CD8-positive, alpha-beta memory T cell (primary cell): ENCODE measurements at places on chromosomes 7 and 10. TPM values are rescaled to one million over a fixed set of nuclear protein-coding genes. Genes with fewer than 3 reads are reported as not detected.

GRCh38 chr7:158244873-158245723 lies 342.5 kb downstream of the PTPRN2 start:
- DNase-seq, result no peak

DNA sequence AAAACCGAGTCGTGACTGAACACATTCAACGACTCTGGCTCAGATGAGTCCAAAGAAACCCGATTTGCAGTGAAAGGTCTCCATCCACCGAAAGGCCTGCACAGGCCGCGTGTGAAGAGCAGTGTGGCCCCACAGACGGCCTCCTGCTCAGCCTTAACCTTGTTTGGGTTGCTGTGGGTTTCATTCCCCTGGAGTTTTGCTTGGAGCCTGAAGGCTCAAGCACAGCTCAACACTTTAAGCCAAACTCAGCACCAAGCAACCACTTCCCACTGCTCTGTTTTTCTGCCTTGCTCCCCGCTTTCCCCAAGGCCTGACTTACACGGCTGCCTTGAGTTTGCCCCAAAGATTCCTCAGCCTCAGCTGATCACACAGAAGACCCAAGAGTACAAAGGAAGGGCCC lies 398.2 kb upstream of the NFE2L3 start:
- no peak for DNase-seq

- no peak for DNase-seq
Measured at GRCh38 chr10:84696610-84697009, 368.2 kb downstream of the CCSER2 start.

- no peak for DNase-seq
Measured at GRCh38 chr7:23607130-23607529, 9.9 kb downstream of the CCDC126 start.

GRCh38 chr7:112073530-112073929 lies 132.7 kb downstream of the DOCK4 start:
- DNase-seq, result no peak

DNA sequence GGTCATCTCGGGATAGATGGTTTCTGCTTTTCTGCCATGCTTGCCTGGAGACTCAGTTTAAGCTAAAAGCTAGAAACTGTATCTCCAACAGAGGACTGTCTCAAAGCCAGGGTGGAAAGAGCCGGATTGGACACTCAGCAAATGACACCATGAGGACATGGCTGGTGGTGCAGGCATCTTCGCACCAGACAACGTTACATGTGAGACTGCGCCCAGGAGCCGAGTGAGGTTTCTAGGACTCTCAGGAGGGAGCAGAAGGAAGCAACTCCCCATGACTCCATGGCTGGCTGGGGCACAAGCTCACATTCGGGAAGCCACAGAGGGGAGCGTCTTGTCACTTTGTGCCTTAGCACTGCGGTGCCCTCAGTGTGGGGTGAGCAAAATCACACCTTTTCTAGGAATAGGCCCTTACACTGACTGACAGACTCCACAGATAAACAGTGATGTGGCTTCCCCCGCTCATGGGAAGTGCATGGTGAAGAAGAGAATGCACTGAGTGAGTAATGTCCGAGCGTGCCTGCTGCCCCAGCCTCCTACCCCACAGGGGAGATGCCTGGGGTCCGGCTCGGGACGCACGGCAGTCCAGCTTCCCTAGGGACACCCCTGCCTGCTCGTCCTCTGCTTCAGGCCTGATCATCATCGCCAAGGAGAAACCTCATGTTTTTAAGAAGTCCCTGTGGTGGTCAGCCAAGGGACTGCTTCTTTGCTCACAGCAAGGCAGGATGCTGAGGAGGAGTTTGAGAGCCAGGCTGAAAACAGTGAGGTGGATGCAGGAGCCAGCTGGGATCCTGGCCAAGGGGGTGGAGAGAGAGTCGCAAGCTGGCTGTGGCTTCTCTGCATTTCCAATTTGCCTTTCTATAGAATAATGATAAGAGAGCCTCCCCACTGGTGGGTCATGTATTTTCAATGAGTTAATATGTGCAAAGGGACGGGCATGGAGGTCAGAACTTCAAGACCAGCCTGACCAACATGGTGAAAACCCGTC lies 52.2 kb upstream of the FXYD4 start:
- DNase-seq, result no peak

DNA sequence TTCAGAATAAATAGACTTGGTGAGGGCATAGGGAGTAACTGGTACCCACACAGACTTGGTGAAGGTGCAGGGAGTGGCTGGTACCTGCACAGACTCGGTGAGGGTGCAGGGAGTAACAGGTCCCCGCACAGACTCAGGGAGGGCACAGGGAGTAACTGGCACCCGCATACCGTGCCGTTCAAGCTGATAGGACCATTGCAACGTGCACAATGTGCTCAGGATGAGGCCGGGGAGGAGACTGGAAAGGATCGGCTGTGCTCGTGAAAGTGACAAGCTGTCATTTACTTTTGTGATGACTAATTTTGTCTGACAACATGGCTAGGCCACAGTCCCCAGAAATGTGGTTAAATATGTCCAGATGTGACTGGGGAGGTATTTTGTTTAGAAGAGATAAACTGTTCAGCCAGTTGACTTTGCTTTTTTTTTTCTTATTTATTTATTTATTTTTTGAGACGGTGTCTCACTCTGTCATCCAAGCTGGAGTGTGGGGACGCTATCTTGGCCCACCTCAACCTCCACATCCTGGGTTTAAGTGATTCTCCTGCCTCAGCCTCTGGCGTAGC lies 76.2 kb upstream of the NMT2 start:
- DNase-seq, result no peak

GRCh38 chr10:108663587-108663986 lies 1259.7 kb downstream of the XPNPEP1 start:
- no peak for DNase-seq

DNA sequence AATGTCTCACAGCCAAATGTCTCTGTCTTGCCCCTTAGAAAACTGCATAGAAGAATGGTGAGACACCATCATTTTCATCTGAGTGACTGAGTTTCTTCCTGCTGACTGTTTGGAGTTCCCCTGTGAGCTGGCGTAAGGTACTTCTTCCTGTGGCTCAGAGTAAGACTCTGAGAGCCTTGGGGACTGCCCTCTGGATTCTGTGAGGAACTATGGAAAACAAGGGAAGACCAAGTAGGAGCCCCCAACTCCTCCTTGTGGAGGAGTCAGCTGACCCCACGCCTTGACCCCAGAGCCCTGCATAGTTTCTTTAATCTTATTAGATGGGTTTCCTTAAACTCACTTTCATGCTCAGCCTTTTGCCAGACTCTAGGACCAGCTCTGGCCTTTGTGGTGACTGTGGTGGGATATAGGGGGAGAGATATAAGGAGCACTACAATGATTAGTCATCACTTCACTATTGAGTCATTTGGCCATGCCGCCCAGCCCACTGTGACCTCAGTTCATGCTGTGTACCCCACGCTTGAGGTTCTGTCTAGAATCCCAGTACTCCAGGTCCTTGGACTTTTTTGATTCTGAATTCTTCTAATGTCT lies 51.8 kb upstream of the FAM133B start:
- DNase-seq, result no peak

DNA sequence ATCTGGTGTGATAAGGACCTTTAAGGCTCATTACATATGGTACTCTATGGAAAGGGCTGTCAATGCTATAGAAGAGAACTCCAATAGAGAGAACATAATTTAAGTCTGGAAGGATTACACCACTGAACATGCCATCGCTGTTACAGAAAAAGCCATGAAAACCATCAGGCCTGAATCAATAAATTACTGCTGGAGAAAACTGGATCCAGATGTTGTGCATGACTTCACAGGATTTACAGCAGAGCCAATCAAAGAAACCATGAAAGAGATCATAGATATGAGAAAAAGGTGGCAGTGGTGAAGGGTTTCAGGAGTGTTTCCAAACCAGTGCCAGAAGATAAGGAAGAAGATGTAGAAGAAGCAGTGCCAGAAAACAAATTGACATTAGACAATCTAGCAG lies 18.9 kb upstream of the GPR22 start:
- DNase-seq, result no peak

GRCh38 chr10:2139746-2140145 lies 402.4 kb upstream of the ADARB2 start:
- DNase-seq, result no peak

DNA sequence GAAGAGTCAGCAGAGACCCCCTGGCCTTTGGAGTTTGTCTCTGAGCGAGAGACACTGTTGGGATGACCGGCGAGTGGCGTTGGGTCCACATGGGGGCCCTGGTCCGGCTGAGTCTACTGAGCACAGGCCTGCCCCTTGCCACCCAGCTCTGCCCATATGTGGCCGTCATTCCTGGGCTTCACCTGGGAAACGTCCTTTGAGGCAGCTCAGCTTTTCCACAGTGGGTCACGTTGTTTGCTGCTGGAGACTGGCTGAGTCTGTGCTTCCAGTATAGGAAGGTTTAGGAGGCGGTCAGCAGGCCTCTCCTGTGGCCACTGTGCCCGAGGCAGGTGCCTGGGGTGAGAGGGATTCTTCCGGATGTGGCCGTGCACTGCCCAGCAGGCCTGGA lies 17.1 kb downstream of the ADAM8 start:
- DNase-seq, result no peak

- DNase-seq, result no peak
Measured at GRCh38 chr10:12372846-12373245, 23.5 kb downstream of the CAMK1D start.

GRCh38 chr10:119367841-119368549 lies 160.6 kb downstream of the GRK5 start:
- DNase-seq, result no peak

- DNase-seq, result no peak
Measured at GRCh38 chr7:116955801-116956476, 2.6 kb downstream of the ST7 start.

DNA sequence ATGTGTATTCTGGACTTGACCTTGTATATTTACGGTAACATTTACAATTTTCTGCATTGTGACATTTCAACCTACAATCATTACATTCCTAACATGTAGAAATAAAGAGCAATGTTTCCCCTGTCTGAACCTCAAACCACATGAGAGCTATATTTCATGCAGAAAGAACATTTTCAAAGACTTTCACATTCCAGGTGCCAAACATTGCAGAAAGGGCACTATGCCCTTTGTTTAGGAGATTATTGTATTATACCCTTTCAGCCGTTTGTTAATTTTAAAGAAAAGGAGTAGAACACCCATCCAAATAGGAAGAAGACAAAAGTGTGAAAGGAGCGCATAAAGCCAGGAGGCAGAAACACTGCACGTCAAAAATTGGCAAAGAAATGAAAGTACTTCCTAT lies 260.4 kb downstream of the RELN start:
- DNase-seq, result no peak

- no peak for DNase-seq
Measured at GRCh38 chr10:129844216-129844766, 119.8 kb downstream of the EBF3 start.

DNA sequence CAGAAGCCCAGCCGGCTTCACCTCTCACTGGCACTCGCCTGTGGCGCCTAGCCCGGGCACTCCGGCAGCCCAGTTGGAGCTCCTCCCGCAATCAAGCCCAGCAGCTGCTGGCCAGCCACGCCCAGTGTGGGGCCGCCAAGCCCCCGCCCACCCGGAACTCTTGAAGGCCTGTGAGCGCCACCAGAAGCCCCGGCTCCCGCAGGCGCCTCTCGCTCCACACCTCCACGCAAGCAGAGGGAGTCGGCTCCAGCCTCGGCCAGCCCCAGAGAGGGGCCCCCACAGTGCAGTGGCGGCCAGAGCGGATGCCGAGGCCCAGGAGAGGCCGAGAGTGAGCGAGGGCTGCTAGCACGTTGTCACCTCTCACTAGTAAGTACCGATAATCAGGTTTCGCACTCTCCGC lies 240.7 kb downstream of the TFEC start:
- DNase-seq, result no peak

DNA sequence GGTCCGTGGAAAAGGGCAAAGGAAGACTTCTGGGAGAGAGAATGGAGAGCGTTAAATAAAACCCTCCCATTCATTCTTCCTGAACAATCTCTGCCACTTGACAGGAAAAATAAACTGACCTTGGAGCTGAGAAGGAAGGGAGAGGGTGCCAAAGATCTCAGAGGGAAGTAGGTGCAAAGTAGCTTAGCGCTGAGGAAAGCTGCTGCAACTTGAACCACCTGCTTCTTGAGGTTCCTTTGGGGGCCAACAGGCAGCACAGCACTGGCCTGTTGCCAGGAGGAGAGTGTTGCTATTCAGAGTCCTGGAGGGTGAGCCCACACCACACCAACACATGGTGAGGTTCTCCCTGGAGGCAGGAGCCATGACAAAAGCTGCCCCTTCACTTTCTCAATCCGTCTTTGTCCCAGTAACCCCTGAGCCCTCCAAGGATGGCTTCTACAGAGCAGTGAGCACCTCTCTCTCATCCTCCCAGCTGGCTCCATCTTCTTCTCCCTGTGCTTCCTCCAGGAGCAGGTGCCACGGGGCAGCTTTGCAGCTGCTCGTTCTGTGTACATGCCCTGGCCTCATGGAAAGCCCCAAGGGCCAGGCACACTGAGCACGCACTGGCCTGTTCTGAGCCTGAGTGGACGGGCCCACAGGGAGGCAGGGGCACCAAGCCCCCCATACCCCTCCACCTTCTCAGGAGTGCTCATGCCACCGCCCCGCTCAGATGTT lies 101.3 kb downstream of the STRA8 start:
- no peak for DNase-seq

- no peak for DNase-seq
Measured at GRCh38 chr7:129334473-129334872, 99.8 kb upstream of the STRIP2 start.

DNA sequence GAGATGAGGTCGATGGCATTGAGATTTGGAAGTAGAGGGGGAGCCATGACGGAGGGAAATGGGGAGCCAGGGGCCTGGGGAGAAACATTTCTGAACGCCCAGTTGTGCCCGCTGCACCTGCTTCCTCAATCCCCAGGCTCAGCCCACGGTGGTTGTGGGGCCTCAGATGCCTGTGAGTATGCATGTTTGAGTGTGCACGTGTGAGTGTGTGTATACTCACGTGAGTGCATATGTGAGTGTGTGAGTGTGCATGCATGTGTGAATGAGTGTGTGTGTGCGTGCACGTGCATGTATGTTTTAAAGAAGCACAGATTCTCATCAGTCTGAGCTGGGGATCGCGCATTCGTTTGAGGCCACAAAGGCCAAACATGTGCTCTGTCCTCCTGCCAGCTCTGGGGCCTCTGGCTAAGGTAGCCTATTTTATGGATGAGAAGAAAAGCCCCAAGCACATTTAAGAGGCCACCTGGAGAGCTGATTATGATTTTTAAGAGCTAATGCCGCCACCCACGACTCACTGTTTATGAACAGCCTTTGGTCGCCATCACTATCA lies 154.8 kb downstream of the ARHGAP12 start:
- DNase-seq, result no peak

GRCh38 chr10:80187465-80188409 lies 17.6 kb downstream of the ANXA11 start:
- DNase-seq, result peak; percentile 64

Gene ZNF488
- total RNA-seq, result 0.44 TPM

Gene HOXA10
- total RNA-seq, result not detected

Gene SYCE1
- total RNA-seq, result 1.6 TPM

Gene GAD2
- not detected for total RNA-seq

Gene FAM237B
- not detected for total RNA-seq

Gene ANKRD1
- total RNA-seq, result not detected

Gene SYNPO2L
- total RNA-seq, result not detected

Gene NEBL
- 0.15 TPM for total RNA-seq

Gene GRM8
- total RNA-seq, result not detected

Gene SLC16A9
- 0.31 TPM for total RNA-seq

Gene CLDN4
- total RNA-seq, result 0.15 TPM
